Small intestine (tissue), 16 donors: ENCODE measurements at places on chromosomes 5 and 9. TPM values are rescaled to one million over a fixed set of nuclear protein-coding genes. Genes with fewer than 3 reads are reported as not detected.

DNA sequence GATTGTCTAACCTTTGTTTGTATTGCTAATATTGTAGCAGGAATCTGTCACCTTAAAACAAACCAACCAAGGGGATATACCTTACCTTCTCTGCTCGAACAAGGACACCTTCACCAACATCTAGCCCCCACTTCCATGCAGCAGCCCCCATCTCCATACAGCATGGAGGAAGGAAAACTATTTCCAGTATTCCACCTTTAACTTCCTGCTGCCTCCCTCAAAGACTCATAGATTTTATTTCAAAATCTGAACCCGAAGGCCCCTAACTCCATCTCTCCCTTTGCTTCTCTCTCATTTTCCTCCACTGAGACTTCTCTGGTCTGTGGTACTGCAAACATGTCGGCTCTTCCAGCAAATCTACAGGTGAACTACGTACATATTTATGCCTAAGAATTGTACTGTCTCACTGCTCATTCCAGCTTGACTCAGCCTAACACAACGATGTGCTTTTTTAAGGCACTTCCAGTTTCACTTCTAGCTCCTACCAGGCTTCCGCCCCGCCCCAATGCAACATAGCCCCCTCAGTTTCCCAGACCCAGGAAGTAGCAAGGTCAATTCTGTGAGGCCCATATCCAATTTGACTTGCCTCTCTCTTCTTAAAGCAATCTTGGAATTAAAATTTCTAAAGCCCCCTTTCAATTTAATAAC is 70.7 kb upstream of the RNF38 start:
- no peaks in the 10 kb centered on the region for H3K27me3 ChIP-seq
- no peaks in the 10 kb centered on the region for H3K36me3 ChIP-seq
- DNase-seq = peak; percentile 82
- H3K4me3 ChIP-seq = no peak overlapping the region

DNA sequence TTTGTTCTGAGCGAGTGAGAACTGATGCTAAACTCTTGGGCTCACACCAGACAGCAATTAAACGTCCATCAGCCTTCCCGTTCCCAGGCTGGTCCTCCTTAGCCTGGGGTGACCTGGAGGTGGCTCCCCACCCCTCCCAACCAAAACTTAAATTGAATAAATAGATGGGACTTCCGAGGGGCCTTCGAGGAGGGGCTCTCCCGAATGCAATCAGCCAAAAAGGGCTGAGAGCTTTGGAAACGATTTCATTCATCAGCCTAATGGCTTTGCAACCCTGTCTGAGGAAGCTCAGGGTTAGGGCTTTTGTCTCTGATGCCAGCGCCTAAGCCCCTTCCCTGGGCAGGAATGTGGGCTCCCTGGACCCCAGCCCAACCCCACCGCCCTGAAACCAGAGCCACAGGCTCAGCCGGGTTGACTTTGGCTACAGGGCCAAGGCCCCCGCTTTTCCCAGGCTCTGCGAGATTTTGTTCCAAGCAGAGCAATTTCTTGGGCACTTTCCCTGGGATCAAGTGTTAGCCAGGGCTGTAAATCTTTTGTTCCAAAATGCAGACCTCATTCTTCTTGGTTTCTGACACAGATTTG is 29.2 kb downstream of the LHX3 start:
- no peaks in the 10 kb centered on the region for H3K36me3 ChIP-seq
- H3K4me1 ChIP-seq = no peaks in the 10 kb centered on the region
- no peaks in the 10 kb centered on the region for H3K27me3 ChIP-seq
- no peak overlapping the region for H3K4me3 ChIP-seq

FBP2 gene
- polyA plus RNA-seq = 1.9 TPM

- peaks cover 1% of the 10 kb centered on the region for H3K4me1 ChIP-seq
- DNase-seq = no peak
- H3K36me3 ChIP-seq = no peaks in the 10 kb centered on the region
- H3K27me3 ChIP-seq = peaks cover 11% of the 10 kb centered on the region
- no peak overlapping the region for H3K27ac ChIP-seq
Observed at GRCh38 chr9:34513567-34514214, 9.1 kb downstream of the ENHO start.

DNA sequence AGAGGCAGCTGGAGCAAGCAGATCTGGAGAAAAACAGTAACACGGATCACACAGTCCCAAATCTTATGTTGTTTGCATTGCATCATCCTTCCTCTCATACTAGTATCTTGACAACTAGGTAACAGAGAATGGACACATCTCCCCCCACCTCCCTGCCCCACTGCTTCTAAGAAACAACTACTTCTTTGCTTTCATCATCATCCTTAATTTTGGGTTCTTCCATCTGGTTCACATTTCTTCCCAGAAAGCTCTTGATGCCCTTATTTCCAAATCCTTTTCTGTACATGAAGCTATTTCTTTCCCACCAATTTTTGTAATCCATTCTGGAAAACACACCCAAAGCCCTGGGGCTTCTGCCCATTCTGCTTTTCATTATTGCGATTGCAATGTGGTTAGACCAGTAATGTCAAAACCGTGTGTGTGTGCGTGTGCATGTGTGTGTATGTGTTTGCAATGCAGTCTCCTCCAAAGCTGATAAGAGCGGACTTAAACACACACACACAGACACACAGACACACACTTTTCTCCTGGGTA is 254.7 kb upstream of the SLC30A5 start:
- no peaks in the 10 kb centered on the region for H3K4me1 ChIP-seq
- H3K27me3 ChIP-seq = no peaks in the 10 kb centered on the region
- H3K36me3 ChIP-seq = no peaks in the 10 kb centered on the region
- H3K27ac ChIP-seq = no peak overlapping the region

GRCh38 chr9:128706045-128706444 is 3.7 kb downstream of the PKN3 start:
- no peaks in the 10 kb centered on the region for H3K4me1 ChIP-seq
- no peak overlapping the region for H3K27ac ChIP-seq
- H3K27me3 ChIP-seq = no peaks in the 10 kb centered on the region
- no peak overlapping the region for H3K4me3 ChIP-seq

GRCh38 chr5:80149161-80149609 is 106.7 kb downstream of the SERINC5 start:
- H3K36me3 ChIP-seq = peaks cover 58% of the 10 kb centered on the region
- no peak overlapping the region for H3K27ac ChIP-seq
- no peaks in the 10 kb centered on the region for H3K27me3 ChIP-seq
- no peak for DNase-seq

DNA sequence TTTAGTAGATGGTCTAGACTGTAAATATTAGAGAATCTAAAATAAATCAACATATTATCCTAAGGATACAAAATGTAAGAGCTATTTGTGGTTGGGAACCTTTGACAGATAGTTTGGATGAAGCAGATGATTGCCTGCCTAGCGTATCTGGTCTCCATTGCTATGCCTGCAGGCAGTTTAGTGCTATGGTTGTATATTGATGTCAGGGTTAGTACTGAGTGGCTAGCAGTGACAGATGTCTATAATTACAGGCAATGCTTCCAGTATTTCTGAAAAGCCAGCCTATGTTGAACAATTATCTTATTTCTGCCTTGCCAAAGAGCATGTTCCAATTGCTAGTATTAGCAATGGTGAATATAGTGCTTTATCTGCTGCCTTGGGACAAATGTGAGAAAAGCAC is 151.3 kb upstream of the TLX3 start:
- no peak overlapping the region for H3K4me3 ChIP-seq
- H3K36me3 ChIP-seq = no peaks in the 10 kb centered on the region
- DNase-seq = no peak
- no peaks in the 10 kb centered on the region for H3K4me1 ChIP-seq

- no peaks in the 10 kb centered on the region for H3K36me3 ChIP-seq
- no peak for DNase-seq
- H3K4me3 ChIP-seq = no peak overlapping the region
- H3K4me1 ChIP-seq = peaks cover 11% of the 10 kb centered on the region
- H3K27ac ChIP-seq = no peak overlapping the region
- H3K27me3 ChIP-seq = no peaks in the 10 kb centered on the region
Observed at GRCh38 chr5:14168144-14168792, 25.1 kb downstream of the TRIO start.

DNA sequence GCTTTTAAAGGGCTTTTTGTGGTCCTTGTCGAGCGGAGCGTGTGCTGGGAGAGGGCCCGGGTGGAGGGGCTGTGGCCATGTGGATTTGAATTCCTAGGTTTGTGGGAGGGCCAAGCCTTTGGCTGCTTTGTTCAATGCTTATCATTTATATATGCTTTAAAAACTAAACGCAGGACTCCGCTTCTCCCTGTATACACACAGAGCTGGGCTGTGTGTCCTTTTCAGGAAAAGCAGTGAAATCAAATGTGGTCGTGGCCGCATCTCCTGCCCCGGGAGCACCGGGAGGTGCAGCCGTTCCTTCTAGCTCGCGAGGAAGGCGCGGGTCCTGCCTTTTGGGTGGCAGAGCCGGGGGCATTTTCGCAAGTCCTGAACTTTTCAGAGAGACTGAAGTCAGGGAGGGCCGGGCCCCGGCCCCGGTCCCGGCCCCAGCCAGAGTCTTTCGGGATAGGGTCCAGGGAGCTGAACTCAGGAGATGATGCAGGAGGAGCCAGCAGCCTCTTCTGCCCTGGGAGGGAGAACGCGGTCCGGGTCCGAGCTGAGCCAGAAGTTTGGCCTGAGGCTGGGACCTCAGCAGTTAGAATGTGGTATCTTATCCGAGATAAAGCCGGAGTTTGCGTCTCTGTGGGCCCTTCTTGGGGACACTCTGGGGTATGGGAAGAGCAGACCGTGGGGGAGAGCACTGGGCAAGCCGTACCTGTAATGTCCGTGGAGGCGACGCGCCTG is 158.8 kb downstream of the C9orf152 start:
- H3K4me1 ChIP-seq = no peaks in the 10 kb centered on the region
- no peaks in the 10 kb centered on the region for H3K36me3 ChIP-seq
- no peaks in the 10 kb centered on the region for H3K27me3 ChIP-seq
- no peak for DNase-seq

SLC34A3 gene
- 0.81 TPM for polyA plus RNA-seq

STING1 gene
- 2.2 TPM for polyA plus RNA-seq

DNA sequence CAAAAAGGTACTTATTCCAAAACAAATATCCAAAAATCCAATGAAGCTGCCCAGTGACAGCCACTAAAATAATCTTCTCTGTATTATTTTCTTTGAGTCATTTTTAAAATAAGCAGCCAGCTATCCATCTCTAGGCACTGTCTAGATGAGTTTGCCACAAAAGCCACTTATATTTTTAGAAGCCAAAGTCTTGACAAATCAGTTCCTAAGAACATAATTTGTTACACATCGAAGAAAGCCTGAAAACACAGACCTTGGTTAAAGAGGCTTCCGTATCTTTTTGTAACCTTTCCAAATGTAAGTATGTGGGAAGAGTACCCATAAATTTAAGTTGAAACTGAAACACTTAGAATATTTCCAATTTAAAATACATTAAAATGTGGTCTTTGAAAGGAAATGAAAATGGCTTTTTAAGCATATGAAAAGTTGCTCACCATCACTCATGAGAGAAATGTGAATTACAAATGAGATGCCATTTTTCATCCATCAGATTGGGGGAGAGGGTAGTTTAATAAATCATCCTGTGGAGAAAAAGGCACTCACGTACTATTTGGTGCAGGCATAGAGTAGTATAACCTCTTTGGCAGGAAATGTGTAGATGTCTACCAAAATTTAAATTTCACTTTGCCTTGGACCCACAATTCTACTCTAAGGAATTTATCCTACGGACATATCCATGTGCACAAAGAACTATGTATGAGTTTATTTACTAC is 180.4 kb downstream of the MLLT3 start:
- H3K4me3 ChIP-seq = no peak overlapping the region
- H3K27me3 ChIP-seq = no peaks in the 10 kb centered on the region
- DNase-seq = no peak
- no peaks in the 10 kb centered on the region for H3K36me3 ChIP-seq

DNA sequence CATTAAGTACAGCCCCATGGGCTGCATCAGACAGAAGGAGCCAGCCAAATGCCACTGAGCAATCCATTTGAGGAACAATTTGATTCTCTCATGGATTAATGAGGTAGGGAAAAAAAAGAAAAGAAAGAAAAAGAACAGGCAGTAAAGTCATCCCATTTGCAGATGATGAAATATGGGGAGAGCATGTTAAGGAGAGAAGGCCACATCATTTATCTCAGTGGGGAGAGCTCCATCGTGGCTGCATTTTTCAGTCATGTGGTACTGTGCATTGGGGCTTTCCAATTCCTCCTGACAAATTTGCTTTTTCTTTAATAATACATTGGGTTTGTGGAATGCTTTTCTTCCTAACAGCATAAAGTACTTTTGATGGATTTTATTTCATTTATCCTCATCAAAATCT is 375.2 kb upstream of the TLE4 start:
- no peak overlapping the region for H3K27ac ChIP-seq
- H3K4me3 ChIP-seq = no peak overlapping the region
- no peaks in the 10 kb centered on the region for H3K4me1 ChIP-seq
- no peaks in the 10 kb centered on the region for H3K27me3 ChIP-seq
- no peak for DNase-seq
- no peaks in the 10 kb centered on the region for H3K36me3 ChIP-seq

ITGA2 gene
- polyA plus RNA-seq = 1.8 TPM

DNA sequence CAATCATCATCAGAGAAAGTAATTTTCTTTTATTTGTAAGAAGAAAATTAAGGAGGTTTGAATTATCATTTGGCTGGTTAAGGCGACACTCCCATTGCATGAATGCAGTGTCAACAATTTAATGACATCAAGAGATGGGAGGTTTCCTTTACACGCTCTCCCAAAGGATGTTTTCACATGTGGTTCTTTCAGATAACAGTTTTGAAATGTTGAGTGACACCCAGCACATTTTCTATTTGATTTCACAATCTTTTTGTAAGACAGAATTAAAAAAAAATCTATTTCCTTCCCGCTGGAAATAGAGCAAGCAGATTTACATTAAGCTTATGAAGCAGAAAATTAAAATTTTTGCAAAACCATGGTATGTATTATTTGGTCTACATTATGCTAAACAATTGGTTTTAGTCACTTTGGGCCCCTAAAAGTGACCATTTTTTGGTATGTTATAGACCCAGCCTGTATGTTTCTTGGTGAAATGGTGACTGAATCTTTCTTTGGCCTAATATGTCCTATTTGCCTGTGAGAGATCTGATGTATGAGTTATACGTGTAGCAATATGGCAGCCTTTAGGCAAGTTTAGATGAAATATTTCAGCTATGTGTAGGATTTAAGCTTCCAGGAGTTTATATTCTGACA is 18.9 kb upstream of the ANKRD55 start:
- DNase-seq = no peak
- no peaks in the 10 kb centered on the region for H3K4me1 ChIP-seq
- no peaks in the 10 kb centered on the region for H3K27me3 ChIP-seq
- no peak overlapping the region for H3K27ac ChIP-seq

DNA sequence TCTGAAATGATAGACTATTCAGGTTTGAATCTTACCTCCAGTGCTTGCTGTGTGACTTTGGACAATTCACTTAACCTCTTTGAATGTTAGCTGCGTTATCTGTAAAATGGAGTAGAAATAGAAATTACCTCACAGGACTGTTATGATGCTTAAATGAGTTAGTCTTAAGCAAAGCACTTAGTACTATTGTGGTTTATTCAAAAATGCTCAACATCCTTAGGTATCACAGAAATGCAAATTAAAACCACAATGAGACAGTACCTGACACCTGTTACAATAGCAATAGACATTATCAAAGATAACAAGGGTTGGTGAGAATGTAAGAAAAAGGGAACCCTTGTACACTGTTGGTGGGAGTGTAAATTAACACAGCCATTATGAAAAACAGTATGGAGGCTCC is 77.6 kb upstream of the FREM1 start:
- H3K36me3 ChIP-seq = no peaks in the 10 kb centered on the region
- H3K4me3 ChIP-seq = no peak overlapping the region
